ENCODE measurements at places on chromosomes 6 and 20.

- no peak for DNase-seq
Observed at GRCh38 chr6:75524322-75524972, 30.8 kb upstream of the FILIP1 start.

- no peak for DNase-seq
Observed at GRCh38 chr20:20835897-20836296, 123.5 kb upstream of the RALGAPA2 start.

- DNase-seq, result no peak
Observed at GRCh38 chr20:42370075-42370474, 751.9 kb upstream of the CHD6 start.

- no peak for DNase-seq
Observed at GRCh38 chr20:22805219-22805618, 220.8 kb upstream of the FOXA2 start.

GRCh38 chr6:35681298-35681697 lies 7.4 kb downstream of the FKBP5 start:
- DNase-seq, result no peak

DNA sequence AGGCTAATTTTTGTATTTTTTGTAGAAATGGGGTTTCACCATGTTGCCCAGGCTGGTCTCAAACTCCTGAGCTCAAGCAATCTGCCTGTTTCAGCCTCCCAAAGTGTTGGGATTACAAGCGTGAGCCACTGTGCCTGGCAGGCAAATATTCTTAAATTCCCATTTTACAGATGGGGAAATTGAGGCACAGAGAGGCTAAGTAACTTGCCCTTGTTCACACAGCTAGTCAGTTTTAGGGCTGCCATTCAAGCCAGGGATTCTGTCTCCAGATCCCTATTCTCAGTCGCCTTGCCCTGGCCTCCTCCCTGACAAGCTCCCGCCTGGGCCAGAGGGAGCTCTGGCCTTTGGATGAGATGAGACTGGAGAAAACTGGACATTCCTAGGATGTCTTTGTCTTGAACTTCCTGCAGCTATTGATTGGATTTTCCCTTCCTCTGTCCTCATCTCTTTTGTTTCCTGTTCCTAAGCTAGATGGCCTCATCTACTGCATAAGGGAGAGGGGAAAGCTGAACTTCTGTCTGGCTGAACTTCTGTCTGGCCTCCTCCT lies 90.5 kb downstream of the NDUFAF5 start:
- no peak for DNase-seq

DNA sequence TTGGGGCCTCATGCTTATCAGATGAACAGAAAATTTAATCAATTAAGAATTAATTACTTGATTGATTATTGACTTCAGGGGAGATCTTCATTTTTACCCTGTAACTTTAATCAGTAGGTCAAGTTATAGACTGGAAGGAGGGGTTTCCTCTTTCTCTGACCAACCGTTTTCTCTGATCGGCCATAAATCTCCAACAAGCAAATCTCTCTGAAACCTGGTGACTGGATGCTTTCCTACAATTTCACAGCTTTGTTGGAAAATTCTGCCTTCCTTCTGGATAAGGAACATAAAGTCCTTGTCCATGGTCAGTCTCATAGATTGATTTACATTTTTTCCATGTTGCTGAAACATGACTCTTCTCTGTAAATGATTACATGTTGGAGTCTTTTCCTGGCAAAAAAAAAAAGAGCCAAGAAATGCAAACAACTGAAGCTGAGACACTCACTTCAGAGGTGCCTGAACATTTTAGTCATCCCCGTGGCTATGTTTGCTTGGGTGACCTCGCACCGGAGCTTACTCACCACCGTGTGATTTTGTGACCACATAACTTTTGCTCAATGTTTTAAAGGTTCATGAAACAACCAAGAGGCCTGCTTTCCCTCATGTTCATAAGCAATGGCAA lies 31.0 kb downstream of the IRF4 start:
- no peak for DNase-seq

DNA sequence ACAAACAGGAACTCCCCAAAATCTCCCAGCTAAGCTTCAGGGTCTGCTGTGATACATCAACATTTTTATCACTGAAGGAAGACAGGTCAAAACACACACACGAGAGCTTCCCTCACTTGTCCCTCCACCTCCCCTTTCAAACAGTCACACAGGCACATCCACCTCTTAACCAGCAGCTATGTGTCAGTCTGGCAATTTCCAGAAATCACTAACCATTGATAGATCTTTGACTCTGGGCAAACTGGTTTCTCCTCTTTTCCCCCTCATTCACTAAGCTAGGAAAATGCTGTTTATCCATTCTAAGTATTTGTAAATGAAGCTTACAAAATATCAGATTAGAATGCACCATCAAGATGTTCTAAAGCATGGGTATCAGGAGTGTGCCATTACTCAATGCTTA lies 87.8 kb downstream of the DCDC2 start:
- no peak for DNase-seq

DNA sequence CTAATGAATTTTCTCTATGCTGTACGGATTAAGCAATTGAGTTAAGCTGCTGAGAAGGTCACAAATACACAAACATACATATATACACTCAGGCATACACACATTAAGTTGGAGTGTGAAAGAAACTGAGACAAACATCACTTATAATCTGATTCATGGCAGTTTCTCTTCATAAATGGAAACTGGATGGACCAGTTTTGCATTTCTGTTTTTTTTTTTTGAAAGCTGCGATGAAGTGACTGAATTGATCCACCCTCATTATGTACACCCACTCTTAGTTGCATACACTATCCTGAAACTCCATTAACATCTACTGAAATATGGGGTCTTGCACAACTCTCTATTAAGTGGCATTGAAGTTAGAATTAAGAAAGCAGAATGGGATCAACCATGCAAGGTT lies 32.9 kb upstream of the TENT5A start:
- no peak for DNase-seq

DNA sequence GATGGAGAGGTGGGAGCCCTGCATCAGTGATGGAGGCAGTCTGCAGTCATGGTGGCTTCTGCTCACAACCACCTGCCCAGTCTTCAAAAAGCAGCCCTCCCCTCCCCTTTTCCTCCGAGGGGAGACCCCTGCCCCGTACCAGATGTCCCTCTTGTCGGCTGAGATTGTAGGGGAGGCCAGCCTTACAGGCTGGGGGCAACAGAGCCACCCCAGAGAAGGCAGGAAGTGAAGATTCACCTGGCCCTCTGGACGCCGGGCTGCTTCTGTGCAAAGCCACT lies 4.5 kb downstream of the TNFRSF6B start:
- no peak for DNase-seq

- DNase-seq, result peak; percentile 11
Observed at GRCh38 chr20:49666911-49667310, 46.8 kb downstream of the B4GALT5 start.

GRCh38 chr6:34284563-34285447 lies 36.0 kb upstream of the SMIM29 start:
- DNase-seq, result peak; percentile 77

DNA sequence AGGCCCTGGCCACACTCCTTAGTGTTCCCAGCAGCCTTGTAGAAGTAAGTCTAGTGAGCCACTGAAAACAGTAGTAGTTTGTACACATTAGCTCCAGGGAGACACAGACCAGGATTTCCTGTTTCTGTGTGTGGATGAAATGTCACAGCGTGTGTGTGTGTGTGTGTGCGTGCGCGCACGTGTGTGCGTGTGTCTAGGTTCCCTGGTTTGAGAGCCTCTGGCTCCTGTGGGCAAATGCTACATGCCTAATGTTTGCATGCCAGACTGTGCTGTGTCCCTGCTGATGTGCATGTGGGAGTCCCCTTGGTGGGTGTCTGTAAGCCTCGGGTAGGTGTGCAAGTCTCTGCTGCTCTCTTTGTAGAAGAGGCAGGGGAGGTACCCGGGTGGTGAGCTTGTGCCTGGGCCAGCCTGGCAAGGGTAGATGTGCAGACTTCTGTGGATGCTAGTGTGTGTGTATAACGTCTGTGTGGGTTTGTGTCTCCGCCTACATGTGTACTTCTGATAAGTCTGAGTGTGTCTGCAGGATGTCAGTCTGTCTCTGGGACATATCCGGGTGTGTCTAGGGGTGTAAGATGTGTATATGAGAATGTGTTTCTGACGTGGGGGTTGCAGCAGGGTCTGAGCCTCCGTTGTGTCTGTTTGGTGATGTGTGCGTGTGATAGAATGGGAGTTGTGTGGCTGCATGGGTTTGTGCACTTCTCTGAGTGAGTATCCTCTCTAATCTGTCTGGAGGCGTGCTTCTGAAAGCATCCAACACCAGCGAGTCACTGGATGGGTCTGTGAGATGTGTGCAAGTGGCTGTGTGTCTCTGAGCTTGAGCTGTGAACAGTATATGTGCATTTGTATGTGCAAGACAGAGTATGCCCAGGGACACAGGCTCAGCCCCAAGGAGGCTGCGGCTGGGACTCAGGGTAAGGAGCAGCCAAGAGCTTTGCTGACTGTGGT lies 19.0 kb upstream of the TLDC2 start:
- no peak for DNase-seq

GRCh38 chr6:146693342-146693741 lies 94.6 kb downstream of the ADGB start:
- no peak for DNase-seq

DNA sequence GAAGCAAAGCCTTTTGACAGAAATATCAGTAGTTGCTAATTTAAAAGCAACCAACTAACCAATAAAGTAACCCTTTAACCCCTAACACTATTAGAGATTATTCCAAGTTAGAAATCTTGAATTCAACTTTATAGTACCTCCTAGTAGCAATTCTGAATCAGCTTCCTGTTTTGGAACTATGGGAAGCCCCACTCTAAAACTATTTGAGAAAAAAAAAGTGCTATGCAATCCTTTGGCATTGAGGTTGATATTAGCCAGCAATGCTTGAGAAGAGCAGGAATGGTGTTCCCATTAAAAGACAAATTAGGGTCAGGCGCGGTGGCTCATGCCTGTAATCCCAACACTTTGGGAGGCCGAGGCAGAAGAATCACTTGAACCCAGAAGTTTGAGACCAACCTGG lies 306.2 kb upstream of the ZFP64 start:
- no peak for DNase-seq

DNA sequence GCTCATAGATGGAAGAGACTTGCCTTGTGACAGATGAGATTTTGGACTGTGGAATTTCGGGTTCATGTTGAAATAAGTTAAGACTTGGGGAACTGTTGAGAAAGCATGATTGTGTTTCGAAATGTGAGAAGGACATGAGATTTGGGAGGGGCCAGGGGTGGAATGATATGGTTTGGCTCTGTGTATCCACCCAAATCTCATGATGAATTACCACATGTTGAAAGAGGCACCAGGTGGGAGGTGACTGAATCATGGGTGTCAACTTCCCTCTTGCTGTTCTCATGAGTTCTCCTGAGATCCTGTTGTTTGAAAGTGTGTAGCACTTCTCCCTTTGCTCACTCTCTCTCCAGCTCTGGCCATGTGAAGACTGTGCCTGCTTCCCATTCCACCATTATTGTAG lies 17.9 kb downstream of the AHI1 start:
- no peak for DNase-seq

DNA sequence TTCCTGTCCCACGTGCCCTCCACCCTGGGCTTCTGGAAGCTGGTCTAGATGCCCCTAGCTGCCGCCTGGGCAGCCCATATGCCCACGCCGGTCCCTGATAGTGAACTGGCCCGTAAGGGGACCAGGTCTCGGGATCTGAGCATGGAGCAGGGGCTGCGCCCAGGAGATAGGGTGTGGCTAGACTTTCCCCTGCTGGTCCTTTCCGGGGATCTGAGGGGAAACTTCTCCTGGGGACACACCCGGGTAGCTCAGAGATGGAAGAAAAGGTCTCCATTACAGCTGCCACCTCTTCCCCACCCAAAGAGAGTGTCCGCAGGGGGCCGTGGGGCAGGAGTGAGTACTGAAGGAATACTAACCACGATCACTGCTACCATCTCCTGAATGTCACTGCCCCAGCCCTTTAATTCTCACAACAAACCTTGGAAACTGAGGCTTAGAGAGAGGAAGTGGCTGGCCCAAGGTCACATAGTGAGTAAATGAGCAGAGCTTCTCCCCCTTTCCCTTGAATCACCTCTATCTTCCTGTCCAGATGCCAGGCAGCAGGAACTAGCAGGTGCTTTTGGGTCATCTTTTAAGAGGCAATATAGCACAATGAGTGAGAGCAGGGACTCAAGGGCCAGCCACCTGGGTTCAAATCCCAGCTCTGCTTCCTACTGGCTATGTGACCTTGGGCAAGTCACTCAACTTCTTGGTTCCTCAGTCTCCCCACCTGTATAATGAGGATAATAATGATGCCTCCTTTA lies 11.8 kb upstream of the CCN5 start:
- DNase-seq, result no peak

- peak; percentile 78 for DNase-seq
Observed at GRCh38 chr6:11231564-11232192, 790 bp downstream of the NEDD9 start.

DNA sequence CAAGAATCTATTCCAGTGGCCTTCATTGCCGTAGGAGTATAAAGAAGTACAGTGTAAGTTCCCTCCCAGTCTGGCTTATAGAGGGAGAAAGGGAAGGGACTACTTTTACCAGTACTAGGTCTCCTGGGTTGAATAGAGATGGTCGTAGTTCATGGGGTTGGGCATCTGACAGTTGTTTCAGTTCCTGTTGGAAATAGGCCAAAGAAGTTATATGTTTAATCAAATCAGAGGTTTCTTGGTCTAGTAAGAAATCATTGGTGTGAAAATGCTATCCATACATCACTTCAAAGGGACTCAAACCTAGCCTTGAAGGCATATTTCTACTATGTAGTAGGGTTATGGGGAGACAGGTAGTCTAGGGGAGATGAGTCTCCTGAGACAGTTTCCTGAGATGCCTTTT lies 45.6 kb upstream of the MAN1A1 start:
- DNase-seq, result no peak
